Left renal pelvis (tissue), 4 donors: ENCODE measurements at places on chromosomes 7 and 10. TPM values are rescaled to one million over a fixed set of nuclear protein-coding genes. Genes with fewer than 3 reads are reported as not detected.

GRCh38 chr10:117656385-117657367 is 114.1 kb downstream of the EMX2 start:
- DNase-seq: no peak

GRCh38 chr10:5036511-5036910 is 32.9 kb upstream of the AKR1C2 start:
- DNase-seq: no peak

The RALA gene
- polyA plus RNA-seq: 79.6 TPM

- DNase-seq: no peak
Measured at GRCh38 chr10:70109064-70109729, 23.4 kb downstream of the AIFM2 start.

GRCh38 chr7:84196084-84196503 is 1.5 kb upstream of the SEMA3A start:
- no peak for DNase-seq

DNA sequence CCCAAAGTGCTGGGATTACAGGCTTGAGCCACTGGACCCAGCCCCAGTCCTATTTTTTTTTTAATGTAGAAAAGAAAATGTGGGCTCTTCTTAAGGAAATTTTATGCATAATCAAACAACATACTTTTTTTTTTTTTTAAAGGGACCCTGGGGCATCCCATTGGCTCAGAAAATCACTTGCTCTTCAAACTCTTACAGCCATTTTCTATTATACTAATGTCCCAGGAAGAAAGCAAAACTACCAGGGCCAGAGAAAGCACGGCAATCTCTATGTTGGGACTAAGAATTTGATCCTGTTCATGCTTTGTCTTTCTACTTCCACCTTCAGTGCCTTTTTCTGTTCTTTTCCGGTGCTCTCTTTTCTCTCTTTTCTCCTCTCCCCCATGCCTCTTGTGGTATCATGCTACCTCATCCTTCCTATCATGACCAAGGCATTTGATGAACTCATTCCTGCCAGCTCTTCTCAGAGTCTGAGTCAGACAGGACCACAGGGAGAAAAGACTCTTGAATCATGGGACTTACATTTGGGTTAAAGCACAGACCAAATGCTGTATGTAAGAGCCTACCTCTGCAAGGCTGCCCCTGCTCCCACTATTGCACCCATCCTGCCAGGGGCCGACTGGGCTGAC is 76.4 kb upstream of the CCNY start:
- no peak for DNase-seq

GRCh38 chr7:53383131-53383530 is 347.7 kb downstream of the POM121L12 start:
- DNase-seq: no peak
